ENCODE measurements at places on chromosomes 11 and 22.
A peak's percentile ranks its signal among the peaks of the same experiment; 100 is the strongest.

DNA sequence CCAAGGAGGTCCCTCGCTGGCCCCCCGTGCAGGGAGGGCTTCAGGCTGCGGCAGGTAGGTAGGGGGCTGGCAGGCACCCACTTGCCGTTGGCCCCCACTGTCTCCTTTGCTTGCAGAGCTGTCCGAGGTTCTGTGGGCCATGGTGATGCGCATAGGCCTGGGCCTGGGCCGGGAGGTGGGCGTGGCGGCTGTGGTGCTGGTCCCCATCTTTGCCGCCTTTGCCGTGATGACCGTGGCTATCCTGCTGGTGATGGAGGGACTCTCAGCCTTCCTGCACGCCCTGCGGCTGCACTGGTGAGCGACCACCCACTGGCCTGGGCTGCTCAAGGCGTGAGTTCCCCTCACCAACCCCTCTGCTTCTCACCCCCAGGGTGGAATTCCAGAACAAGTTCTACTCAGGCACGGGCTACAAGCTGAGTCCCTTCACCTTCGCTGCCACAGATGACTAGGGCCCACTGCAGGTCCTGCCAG, 11.6 kb downstream of the TCIRG1 start:
- DNase-seq: peak; percentile 32

- no peak for DNase-seq
Observed at GRCh38 chr22:35742342-35743100, 24.8 kb downstream of the APOL5 start.

GRCh38 chr22:26238596-26238995, 69.3 kb downstream of the SEZ6L start:
- no peak for DNase-seq

GRCh38 chr11:15145615-15146014, 30.9 kb downstream of the INSC start:
- DNase-seq: no peak

- DNase-seq: peak; percentile 65
Observed at GRCh38 chr22:37951305-37951704, 2.1 kb downstream of the C22orf23 start.

DNA sequence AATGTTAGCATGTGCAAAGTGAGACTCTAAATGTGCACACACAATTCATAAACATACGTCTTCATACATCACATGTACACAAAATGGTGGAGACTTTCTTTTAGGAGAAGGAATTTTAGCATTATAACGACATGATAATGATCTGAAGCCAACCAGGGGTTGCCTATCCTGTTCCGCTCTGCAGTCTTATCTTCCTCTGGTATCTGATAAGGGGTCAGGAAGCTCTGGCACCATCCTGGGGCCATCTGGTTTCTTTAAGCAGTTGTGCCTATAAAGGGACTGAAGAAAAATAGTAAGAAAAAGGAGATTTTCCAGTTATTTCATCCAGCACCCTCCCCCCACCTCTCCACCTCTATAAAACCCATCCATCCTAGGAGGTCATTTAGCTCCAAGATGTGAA, 5.8 kb upstream of the NUP50 start:
- no peak for DNase-seq
